ENCODE measurements at places on chromosomes 16 and 17.

- DNase-seq, result no peak
Observed at GRCh38 chr17:57861790-57862693, 12.2 kb upstream of the MRPS23 start.

DNA sequence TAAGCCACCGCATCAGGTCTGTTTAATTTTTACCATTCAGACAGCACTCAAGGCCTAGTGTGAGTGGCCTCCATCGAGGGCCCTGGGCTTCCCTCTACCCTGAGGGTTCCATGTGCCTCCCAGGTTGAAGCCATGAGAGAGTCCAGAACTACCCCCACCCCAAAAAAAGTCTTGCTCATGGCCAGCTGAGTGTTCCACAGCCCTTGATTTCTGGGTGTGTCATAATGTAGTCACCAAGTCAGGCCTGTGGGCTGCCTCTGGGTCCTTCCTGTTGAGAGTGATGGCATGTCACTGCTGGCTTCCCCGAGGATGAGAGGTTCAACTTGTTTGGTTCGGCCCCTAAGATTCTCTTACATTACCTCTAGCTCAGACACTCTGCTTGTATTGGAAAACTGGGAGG is 100.6 kb downstream of the PITPNC1 start:
- DNase-seq, result no peak

DNA sequence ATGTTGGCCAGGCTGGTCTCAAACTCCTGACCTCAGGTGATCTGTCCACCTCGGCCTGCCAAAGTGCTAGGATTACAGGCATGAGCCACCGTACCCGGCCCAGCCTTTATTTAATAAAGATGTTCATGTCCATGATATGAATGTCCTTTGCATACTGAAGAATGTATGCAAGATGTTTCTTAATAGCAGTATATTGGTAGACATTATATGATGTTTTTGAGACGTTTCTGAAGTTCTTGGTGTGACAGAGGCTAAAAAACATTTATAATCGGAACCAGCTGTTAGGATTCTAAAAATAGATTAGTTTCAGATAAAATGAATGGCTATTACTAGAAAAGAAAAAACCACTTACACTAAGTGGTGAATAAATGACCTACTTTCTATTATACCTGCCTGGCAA is 11.8 kb downstream of the PDZD9 start:
- DNase-seq, result no peak

DNA sequence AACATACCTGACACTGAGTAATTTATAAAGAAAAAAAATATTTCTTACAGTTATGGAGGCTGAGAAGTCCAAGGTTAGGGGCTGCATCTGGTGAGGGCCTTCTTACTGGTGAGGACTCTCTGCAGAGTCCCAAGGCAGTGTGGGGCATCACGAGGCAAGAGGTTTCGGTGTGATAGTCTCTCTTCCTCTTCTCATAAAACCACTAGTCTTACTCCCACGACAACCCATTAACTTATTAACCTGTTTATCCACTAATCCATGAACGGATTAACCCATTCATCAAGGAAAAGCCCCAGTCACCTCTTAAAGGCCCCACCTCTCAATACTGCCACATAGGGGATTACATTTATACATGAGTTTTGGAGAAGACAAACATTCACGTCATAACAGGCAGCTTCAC is 20.1 kb downstream of the CIITA start:
- no peak for DNase-seq

GRCh38 chr17:43928609-43929008 is 13.7 kb downstream of the PPY start:
- no peak for DNase-seq

GRCh38 chr16:54577651-54578128 is 291.1 kb upstream of the IRX3 start:
- DNase-seq, result no peak
